Astrocyte of the spinal cord (primary cell): ENCODE measurements at places on chromosomes 1 and 21.

GRCh38 chr1:54243022-54243421 lies 43.1 kb downstream of the MRPL37 start:
- no peak for DNase-seq

- DNase-seq = peak; percentile 61
These were observed 257.2 kb downstream of the MRPL39 start for GRCh38 chr21:25350056-25350455.

DNA sequence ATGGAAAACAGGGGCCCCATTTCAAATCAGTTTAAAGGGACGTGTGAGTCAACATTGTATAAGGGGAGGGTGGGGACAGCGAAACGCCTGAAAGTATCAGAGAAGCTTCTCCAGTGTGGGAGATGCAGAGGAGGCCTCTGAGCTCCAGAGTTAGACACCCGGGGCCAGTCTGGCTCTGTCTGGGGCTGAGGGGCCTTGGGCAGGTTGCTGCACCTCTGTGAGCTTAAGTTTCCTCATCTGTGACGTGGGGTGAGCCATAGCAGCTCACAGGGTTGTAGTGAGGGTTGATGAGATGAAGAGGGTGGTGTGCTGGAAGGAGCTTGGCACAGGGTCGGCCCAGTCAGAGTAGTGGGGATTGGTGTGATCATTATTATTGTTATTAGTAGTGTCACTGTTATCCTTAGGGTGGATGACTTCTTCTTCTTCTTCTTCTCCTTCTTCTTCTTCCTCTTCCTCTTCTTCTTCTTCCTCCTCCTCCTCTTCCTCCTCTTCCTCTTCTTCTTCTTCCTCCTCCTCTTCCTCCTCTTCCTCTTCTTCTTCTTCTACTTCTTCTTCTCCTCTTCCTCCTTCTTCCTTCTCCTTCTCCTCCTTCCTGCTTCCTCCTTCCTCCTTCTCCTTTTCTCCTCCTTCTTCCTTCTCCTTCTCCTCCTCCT lies 282.0 kb downstream of the PTPRU start:
- DNase-seq = no peak

DNA sequence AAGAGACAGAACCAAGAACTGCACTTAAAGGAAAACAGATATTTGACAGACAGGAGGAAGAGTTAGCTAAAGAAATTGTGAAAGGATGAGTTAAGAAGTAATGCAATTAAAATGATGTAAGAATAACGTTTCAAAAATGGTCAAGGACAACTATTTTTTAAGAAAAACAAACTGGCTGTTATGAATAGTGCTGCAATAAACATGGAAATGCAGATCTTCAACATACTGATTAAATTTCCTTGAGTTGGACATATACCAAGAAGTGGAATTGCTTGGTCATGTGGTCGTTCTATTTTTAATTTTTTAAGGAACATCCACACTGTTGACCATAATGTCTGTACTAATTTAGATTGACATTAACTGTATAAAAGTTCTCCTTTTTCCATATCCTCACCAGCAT lies 23.1 kb upstream of the PHTF1 start:
- DNase-seq = no peak

DNA sequence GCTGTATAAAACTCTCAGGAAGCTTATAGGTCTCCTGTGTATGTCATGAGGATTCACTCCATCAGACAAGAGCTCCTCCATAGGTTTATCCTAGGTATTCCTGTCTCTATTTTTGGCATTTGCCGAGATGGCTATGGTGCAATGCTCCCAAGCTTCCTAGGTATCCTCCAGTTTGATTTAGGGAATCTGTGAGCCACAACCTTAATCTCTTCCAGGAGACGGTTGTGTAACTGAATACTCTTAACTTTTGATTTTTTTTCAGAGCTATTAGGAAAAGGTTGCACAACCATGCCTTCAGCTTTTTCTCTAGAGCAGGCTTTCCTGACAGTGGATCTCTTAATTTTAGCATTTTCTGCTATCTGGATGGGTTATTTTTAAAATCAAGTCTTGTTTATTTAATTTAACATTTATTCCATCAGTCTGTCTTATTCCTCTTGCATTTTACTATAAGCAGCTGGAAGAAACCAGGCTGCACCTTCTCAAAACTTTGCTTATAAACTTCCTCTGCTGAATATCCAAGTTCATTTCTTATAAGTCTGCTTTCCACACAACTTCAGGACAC lies 69.4 kb upstream of the BACE2 start:
- DNase-seq = no peak

DNA sequence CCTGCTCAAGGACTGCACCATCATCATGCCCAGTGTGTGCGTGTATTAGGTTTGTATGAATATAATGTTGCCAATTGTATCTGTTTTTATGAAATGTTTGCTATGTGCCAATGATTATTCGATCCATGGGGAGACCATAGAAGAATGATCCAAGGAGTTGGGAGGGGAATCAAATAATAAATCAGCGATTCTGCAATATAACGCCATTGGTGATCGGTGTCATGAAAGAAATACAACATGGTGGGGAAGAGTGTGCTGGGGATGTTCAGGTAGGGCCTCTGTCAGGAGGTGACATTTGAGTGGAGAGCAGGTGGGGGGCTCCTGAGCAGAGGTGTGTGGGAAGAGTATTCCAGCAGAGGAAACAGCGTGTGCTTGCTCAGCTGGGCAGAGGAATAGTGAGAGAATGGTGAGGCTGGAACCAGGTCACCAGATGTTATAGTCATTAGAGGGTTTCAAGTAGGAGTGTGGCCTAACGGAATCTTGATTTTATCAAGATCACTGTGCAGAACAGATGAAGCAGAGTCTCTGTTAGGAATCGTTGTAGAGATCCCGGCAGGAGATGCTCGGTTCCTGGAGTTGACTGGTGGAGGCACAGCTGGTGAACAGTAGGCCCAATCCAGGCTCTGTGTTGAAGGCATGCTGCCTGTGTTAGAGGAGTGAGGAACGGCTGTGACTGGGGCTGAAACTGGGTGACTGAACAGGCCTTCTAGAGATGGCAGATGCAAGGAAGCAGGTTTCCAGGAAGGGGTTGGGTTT lies 2.9 kb upstream of the ZNF496 start:
- no peak for DNase-seq

DNA sequence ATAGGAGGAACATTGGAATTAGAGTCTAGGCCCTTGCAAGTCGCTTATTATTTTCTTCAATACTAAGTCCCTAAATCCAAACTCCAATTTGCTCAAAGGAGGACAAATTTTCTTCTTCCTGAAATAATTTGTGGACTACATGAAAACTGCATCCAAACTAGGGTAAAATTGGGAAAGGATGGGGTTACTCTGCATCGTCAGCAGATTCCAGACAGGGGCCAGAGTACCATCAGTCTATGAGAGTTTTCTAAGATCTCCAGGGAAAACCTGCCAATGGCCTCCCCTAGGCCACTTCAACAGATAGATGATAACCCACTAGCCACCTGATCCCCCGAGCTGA lies 508 bp downstream of the HEYL start:
- no peak for DNase-seq

GRCh38 chr1:227887697-227888403 lies 59.9 kb downstream of the WNT9A start:
- peak; percentile 21 for DNase-seq

GRCh38 chr1:16438924-16439323 lies 1.6 kb upstream of the NECAP2 start:
- no peak for DNase-seq

DNA sequence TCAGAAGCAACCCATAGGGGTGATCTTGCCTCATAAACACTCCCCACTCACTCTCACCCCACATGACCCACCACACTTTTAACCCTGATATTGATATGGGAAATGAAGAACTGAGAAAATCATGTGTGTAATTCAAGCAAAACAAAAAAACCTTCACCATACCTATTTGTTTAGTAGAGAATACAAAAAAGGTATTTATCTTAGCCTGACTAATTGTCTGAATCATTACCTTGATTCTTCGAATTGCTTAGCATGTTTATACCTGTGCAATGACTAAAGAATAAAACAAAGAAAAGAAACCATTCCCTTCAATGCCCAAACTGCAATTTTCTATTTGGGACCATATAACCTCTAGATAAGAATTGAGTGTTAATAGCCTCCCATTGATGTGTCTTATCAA lies 1.8 kb downstream of the CLDN17 start:
- no peak for DNase-seq

DNA sequence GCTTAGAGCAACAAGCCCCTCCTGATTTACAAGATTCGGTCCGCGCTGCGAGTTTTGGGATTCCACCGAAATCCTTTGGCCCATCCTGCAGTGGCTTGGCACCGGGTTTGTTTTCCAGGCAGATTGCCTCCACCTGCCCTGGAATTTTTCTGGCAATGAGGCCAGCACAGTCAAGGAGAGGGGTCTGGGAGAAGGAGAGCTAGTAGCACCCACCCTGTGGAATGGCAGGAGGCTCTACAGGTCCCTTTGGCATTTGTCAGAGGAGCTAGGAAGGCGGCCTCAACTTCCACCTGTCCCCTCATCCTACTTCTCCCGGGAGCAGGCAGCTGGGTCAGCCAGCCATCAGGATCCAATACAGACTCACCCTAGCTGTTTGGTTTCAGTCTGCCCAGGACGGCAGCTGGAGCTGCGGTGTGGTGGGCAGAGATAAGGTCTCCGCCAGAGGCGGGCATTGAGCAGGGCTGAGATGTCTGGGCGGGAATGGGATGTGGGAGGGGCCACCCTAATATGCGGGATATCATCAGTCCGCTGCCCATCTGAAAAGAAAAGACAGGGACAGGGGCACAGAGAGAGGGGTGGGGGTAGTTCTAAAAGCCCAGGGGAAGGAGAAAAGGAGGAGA lies 37.8 kb upstream of the PRELP start:
- no peak for DNase-seq

- no peak for DNase-seq
These were observed 103.2 kb downstream of the SGIP1 start for GRCh38 chr1:66637146-66637545.

- no peak for DNase-seq
These were observed 7.6 kb downstream of the TENT5C start for GRCh38 chr1:117613249-117613968.

- no peak for DNase-seq
These were observed 96.8 kb upstream of the ADGRL2 start for GRCh38 chr1:81703756-81704463.

GRCh38 chr21:41924368-41924754 lies 29.5 kb downstream of the C2CD2 start:
- DNase-seq = peak; percentile 46

DNA sequence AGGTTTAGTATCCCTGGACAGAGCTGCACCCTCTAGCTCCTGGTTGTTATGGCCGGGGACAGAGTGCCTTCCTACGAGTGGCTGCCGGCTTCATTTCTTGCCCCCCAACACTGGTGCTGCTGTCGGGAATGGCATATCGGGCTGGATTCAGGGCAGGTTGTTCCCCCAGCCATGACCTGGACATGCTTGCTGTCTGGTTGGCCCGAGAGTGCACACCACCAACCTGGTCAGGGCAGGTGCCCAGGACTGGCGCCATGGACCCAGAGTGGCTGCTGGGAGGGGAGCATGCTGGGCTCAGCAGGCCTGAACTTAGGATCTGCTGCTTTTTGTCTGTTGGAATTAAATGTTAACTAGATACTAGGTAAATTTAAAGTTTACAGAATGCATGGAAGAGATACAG lies 21.8 kb downstream of the H6PD start:
- DNase-seq = no peak

DNA sequence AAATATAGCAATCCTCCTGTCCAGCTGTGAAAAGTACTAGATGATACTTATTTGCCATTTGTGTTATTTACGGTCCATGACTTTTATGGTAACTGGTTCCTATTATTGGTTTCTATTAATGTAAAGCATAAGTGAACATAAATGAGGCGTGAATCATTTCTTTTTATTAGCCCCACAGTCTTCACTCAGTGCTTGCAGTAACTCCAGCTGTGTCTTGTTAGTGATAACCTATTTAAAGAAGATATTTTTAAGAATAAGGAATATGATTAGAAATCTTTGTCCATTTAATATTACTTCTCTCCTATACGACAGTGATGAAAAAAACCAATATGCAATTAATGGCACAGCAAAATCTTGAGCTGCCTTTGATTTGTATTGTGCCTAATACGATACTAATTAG lies 149.9 kb downstream of the SPATA17 start:
- DNase-seq = no peak

DNA sequence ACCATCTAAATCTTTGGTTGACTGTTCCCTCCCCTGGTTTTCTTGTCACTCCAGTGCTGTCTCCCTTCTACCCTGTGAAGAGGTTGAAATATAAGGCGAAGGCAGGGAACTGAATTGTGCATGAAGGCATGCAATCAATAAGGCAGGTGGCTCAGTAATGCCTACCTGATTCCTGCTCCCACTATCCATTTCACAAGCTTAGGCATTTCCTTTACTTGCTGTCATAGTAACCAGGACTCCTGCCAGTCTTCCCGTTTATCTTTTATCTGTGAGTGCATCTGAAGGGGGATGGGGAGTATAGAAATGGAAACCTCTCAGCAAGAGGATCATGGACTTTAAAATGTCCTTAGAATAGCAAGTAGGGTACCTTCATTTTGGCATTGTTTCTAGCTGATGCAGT lies 40.5 kb downstream of the MRPS6 start:
- DNase-seq = no peak

DNA sequence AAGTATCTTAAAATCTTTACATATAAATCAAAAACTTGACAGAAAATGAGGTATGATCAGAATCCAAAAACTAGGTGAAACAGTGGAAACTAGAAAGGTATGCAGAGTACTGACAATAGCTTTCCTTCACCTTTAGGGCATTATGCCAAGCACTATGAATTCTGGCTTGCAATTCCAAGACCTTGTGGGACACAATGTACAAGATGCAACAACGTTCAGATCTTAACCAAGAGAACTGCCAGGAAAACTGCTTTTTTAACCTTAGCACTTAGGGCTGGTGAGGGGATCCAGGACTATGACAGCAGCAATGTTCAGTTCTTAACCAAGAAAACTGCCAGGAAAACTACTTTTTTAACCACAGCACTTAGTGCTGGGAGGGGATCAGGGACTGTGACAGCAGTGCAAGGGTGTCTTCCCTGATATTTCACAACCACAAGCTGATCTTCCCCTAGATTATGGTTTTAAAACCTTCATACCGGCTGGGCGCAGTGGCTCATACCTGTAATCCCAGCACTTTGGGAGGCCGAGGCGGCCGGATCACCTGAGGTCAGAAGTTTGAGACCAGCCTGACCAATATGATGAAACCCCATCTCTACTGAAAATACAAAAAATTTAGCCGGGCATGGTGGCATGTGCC lies 22.3 kb downstream of the FOXJ3 start:
- no peak for DNase-seq

DNA sequence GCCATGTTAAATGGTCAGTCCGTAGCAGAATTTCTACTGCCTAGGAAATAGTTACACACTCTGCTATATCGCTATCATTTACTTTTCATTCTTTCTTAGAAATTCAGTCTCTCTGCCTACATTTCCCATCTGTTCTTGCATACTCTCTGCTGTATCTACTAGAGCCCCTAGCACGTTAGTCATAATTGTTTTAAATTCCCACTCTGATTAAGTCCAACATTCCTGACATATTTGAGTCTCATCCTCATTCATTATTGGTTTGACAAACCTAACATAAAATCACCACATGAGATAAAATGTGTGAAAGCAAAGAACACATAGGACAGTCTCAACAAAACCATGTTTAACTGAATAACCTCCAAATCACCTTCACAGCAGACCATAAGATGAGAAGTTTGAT lies 513.6 kb downstream of the PLPP3 start:
- no peak for DNase-seq

GRCh38 chr1:246417813-246418564 lies 89.1 kb downstream of the SMYD3 start:
- DNase-seq = no peak
